Astrocyte (in vitro differentiated cells and primary cell): ENCODE measurements at places on chromosomes 1 and 21. TPM values are rescaled to one million over a fixed set of nuclear protein-coding genes. Genes with fewer than 3 reads are reported as not detected.

DNA sequence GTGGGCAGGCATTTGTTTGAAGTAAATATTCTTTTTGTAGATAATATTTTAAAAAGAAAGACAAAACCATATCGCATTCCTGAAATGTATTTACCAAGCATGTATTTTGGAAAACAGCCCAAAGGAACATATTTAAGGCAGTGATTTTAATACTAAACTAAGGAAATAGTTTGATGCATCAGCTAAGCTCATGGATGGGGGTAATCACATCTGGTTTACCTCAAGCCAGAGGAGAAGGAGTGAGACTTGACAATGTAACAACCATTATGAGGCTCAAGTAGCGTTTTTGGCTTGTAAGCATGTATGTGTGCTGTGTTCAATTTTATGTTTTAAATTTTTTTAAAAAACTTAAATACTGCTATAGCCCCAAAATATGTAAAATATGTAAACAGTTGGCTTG is 390.5 kb downstream of the DISC1 start:
- H3K27me3 ChIP-seq, result no peaks in the 10 kb centered on the region
- no peak overlapping the region for H3K4me3 ChIP-seq
- no peak for DNase-seq
- H3K27ac ChIP-seq, result no peak overlapping the region

DNA sequence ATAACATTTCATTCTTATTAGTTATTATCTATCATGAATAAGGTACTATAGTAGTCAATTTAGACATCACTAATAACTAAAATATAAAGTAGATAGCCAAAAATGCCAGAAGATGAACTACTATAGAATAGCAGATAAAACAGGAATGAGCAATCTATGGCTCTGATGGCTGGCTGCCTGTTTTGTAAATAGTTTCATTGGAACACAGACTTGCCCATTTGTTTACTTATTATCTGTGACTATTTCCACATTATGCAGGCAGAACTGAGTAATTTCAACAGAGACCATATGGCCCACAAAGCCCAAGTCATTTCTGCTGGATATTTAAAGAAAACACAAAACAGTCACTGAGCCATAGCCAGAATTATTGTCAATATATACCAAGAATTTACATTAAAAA is 222.1 kb downstream of the COL24A1 start:
- no peak for DNase-seq
- no peaks in the 10 kb centered on the region for H3K27me3 ChIP-seq
- no peak overlapping the region for H3K27ac ChIP-seq
- no peaks in the 10 kb centered on the region for H3K4me1 ChIP-seq
- H3K4me3 ChIP-seq, result no peak overlapping the region
- no peaks in the 10 kb centered on the region for H3K36me3 ChIP-seq

DNA sequence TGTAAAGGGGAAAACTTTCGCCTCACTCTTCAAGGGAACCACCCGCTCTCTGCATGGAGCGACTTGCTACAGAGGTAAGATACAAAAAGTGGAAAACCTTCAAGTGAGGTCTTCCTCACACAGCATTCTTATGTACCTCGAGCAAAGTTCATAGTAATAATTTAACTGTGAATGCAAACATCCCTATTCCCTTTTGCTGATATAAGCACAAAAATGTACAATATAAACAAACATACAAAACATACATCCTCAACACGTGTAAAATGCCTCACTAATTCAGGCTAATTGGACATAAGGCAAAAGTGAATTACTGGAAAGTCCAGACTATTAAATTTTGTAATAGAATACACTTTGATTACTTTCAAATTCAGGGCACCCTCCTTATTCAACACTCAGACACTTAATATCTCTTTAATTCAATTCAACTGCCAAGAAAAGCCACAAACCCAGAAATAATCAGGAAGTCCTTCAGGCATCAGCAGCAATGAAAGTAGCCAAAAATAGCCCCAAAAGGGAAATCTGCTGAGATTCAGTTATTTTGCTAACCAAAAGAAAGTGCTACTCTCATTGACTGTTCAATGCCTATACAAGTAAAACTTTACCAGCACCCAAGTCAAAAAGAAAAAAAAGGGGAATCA is 15.2 kb upstream of the LMX1A start:
- no peak overlapping the region for H3K4me3 ChIP-seq
- no peak overlapping the region for H3K27ac ChIP-seq
- DNase-seq, result peak; percentile 8
- no peaks in the 10 kb centered on the region for H3K36me3 ChIP-seq
- peaks cover 39% of the 10 kb centered on the region for H3K27me3 ChIP-seq
- H3K4me1 ChIP-seq, result peaks cover 11% of the 10 kb centered on the region

DNA sequence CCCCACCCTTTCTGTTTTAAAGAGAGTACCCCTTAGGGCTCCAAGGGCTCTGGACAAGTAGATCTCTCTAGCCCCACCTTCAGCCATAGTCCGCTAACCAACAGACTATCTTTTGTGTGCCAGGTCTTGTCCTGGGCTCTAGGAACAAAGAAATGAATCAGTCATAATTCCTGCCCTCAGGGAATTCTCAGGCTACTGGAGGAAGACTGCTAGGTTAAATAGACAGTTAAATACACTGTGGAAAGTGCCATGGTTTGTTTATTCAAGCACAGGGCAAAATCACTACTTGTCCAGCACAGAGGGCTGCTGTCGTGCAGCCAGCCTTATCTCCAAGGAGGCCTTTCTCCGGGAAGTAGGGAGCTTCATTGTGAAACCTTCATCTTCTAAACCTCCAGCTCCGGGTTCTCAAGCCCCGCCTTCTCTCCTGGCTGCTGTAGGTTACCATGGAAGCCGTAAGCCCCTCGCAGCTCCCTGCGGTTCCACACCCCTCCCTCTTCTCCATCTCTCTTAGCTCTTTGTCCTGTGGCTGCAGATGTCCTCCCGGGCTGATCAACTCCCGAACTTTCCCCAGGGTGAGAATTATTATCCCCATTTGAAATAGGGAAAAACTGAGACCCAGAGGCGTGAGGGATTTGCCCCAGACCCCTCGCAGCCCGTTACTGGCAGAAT is 29.8 kb downstream of the SHISAL2A start:
- peaks cover 8% of the 10 kb centered on the region for H3K4me1 ChIP-seq
- peak; percentile 21 for DNase-seq
- no peak overlapping the region for H3K4me3 ChIP-seq
- H3K27ac ChIP-seq, result no peak overlapping the region

- no peaks in the 10 kb centered on the region for H3K36me3 ChIP-seq
- H3K4me3 ChIP-seq, result no peak overlapping the region
- no peak for DNase-seq
- no peak overlapping the region for H3K27ac ChIP-seq
- H3K27me3 ChIP-seq, result no peaks in the 10 kb centered on the region
- H3K4me1 ChIP-seq, result no peaks in the 10 kb centered on the region
These were observed 88.0 kb upstream of the AK4 start for GRCh38 chr1:65059930-65060538.

- H3K4me1 ChIP-seq, result peaks cover 16% of the 10 kb centered on the region
- peak overlapping the region; percentile 63 for H3K27ac ChIP-seq
- H3K4me3 ChIP-seq, result no peak overlapping the region
These were observed 103.4 kb upstream of the VAMP3 start for GRCh38 chr1:7667625-7668218.

- no peak overlapping the region for H3K4me3 ChIP-seq
- H3K36me3 ChIP-seq, result peaks cover 89% of the 10 kb centered on the region
- no peak for DNase-seq
- no peaks in the 10 kb centered on the region for H3K27me3 ChIP-seq
- peaks cover 9% of the 10 kb centered on the region for H3K4me1 ChIP-seq
These were observed 64.1 kb upstream of the BMP8A start for GRCh38 chr1:39427374-39427773.

GRCh38 chr1:185263292-185263691 is 53.8 kb downstream of the IVNS1ABP start:
- H3K27ac ChIP-seq, result no peak overlapping the region
- no peaks in the 10 kb centered on the region for H3K4me1 ChIP-seq
- DNase-seq, result no peak
- H3K27me3 ChIP-seq, result no peaks in the 10 kb centered on the region

DNA sequence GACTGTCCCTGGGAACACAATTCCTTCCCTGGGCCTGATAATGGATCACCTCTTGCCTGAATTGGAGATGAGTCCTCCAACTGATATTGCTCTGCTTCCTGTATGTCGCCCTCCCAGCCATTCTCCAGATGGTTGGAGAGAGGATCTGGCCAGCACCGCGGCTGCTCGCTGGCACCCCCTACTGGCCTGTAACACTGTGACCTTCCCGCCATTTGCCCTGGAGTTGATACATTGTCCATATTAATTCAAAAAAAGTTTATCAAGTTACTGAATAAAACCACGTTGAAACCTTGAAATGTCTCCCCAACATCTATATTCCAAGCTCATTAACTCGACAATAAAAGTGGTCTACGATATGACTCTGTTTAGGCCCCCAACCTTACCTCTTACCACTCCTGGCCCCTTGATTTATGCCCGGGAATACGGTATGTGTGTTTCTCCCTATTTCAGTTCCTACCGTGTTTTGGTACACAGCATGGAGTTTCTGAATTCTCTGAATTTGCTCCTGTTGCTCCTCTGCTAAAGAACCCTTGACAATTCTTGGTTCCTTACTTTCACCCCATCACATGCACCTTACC is 241.8 kb upstream of the KIAA0040 start:
- H3K36me3 ChIP-seq, result no peaks in the 10 kb centered on the region
- no peak for DNase-seq
- no peaks in the 10 kb centered on the region for H3K4me1 ChIP-seq
- H3K27me3 ChIP-seq, result no peaks in the 10 kb centered on the region
- no peak overlapping the region for H3K27ac ChIP-seq
- H3K4me3 ChIP-seq, result no peak overlapping the region

- DNase-seq, result no peak
- H3K4me1 ChIP-seq, result no peaks in the 10 kb centered on the region
- no peak overlapping the region for H3K27ac ChIP-seq
- H3K36me3 ChIP-seq, result no peaks in the 10 kb centered on the region
- no peaks in the 10 kb centered on the region for H3K27me3 ChIP-seq
- H3K4me3 ChIP-seq, result no peak overlapping the region
These were observed 49.8 kb downstream of the LYPLAL1 start for GRCh38 chr1:219223496-219223895.

DNA sequence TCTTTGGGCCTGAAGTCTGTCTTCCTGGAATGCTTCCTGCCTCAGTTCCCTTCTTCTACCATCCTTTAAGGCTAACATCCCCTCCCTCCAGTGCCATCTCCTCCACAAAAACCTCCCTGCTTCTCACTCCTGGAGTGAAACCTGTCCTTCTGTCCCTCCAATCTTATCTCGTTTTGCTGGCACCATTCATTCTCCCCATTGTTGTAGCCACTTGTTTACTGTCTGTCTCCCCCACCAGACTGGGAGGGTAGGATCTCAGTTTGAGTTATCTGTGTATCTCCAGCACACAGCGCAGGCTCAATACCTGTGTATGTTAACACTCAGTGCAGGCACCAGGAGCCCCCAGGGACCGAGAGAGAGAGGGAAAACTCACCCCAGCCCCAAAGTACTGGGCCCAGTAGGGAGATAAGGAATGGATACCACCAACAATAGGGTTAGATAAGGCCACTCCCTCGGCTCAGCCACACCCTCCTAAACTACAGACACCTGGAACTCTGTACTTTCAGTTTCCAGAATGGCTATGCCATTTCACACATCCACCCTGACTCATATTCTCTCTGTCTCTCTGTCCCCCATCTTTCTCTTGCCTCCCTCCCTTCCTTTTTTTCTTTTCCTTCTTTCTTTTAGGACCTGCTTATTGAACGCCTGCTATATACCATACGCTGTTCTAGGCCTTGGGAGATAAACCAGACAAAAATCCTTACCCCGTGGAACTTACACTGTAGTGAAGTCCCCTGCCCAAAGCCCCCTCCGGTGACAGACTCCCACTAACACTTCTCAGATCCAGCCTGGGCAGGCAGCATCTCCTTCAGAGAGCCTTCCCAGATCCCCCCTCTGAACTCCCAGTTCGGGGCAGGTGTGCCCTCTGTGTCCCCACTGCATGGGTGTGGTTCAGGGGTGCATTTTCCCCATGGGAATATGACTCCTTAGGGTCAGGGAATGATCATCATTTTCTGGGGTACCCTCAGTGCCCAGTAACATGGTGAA is 3.3 kb upstream of the SSBP3 start:
- H3K27me3 ChIP-seq, result no peaks in the 10 kb centered on the region
- peaks cover 23% of the 10 kb centered on the region for H3K4me1 ChIP-seq
- H3K27ac ChIP-seq, result no peak overlapping the region
- H3K36me3 ChIP-seq, result no peaks in the 10 kb centered on the region

- no peak overlapping the region for H3K4me3 ChIP-seq
- peaks cover 30% of the 10 kb centered on the region for H3K4me1 ChIP-seq
- H3K36me3 ChIP-seq, result no peaks in the 10 kb centered on the region
- peak; percentile 68 for DNase-seq
These were observed 74.1 kb downstream of the GALNT2 start for GRCh38 chr1:230141021-230141648.

GRCh38 chr1:245693116-245693793 is 538.5 kb downstream of the KIF26B start:
- H3K4me1 ChIP-seq, result no peaks in the 10 kb centered on the region
- no peak for DNase-seq
- H3K4me3 ChIP-seq, result no peak overlapping the region
- H3K27ac ChIP-seq, result no peak overlapping the region
- no peaks in the 10 kb centered on the region for H3K27me3 ChIP-seq

- no peaks in the 10 kb centered on the region for H3K27me3 ChIP-seq
- DNase-seq, result no peak
- no peaks in the 10 kb centered on the region for H3K4me1 ChIP-seq
- H3K27ac ChIP-seq, result no peak overlapping the region
These were observed 183.6 kb upstream of the L1TD1 start for GRCh38 chr1:62011006-62011405.

DNA sequence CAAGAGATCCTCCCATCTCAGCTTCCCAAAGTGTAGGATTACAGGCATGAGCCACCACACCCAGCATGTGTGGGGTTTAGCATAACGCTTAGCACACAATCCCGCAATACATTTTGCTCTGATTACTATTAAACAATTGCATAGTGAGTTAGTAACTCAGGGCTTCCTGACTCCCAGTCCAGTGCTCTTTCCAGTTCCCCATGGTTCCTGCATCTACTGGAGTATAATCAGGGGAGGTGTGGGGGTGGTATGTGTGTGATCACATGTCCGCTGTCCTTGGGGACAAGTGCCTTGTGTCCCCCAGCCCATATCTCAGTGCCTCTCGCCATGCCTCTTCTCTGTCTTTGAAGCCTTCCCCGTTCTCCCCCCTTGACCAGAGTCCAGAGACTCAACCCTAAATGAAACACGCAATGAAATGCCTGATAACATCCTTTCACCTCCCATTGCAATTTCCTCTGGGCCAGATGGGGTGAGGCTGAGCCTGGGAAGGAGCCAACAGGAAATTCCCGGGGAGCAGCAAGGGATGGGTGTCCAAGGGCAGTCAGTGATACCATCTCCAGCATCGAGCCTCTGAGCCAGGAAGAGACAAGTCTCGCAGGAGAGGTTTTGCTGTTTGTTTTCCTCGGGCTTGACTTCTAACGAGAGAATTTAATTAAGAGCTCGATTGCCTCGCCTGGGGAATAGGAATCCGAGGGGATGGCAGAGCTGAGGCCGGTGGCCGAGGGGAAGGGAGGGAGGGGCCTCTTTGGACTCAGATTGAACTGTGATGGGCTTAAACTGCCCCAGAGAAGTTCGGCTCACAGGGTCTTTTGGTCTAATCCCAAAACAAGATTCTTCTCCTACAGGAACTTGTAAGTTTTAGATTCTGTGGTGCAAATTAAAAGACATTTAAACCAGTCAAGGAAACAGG is 7.7 kb upstream of the HTR1D start:
- H3K27me3 ChIP-seq, result peaks cover 8% of the 10 kb centered on the region
- DNase-seq, result peak; percentile 52
- H3K27ac ChIP-seq, result no peak overlapping the region
- H3K4me3 ChIP-seq, result no peak overlapping the region
- peaks cover 8% of the 10 kb centered on the region for H3K4me1 ChIP-seq

The CFAP107 gene
- total RNA-seq, result not detected in 2 replicates

The PRKAA2 gene
- total RNA-seq, result 1.6 and 2.4 TPM in 2 replicates

The CRP gene
- total RNA-seq, result not detected in 2 replicates

The FAM72A gene
- total RNA-seq, result 8.4 and 8.8 TPM in 2 replicates
